ENCODE measurements at places on chromosomes 1 and 21.

GRCh38 chr1:209883341-209883971 lies 54.6 kb upstream of the SYT14 start:
- DNase-seq: no peak

GRCh38 chr1:30012455-30013440 lies 710.6 kb downstream of the MATN1 start:
- DNase-seq: no peak

- no peak for DNase-seq
Observed at GRCh38 chr1:201072149-201072548, 40.1 kb downstream of the CACNA1S start.

- no peak for DNase-seq
Observed at GRCh38 chr1:45827256-45827655, 23.8 kb downstream of the MAST2 start.

GRCh38 chr1:185533596-185533995 lies 200.6 kb upstream of the HMCN1 start:
- DNase-seq: no peak

DNA sequence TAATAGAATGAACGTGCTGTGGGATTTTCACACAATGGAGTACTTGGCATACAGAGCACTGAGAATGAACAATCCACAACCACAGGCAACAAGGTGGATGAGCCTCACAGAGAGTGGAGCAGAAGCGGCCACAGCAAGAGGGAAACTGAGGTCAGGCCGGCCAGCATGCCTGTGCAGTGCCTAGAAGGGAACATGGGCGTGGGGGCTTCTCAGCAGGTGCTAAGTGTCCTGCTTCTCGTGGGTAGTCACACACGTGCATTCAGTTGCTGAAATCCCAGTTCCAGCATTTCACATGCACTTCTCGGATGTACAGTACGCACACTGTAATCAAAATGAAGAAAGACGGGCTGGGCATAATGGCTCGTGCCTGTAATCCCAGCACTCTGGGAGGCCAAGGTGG lies 33.1 kb downstream of the WDR4 start:
- DNase-seq: peak; percentile 18

- peak; percentile 44 for DNase-seq
Observed at GRCh38 chr1:156291226-156292061, 4.0 kb downstream of the GLMP start.

GRCh38 chr1:245822996-245823395 lies 668.2 kb downstream of the KIF26B start:
- DNase-seq: no peak

GRCh38 chr1:40977716-40978115 lies 1.8 kb upstream of the CTPS1 start:
- no peak for DNase-seq

DNA sequence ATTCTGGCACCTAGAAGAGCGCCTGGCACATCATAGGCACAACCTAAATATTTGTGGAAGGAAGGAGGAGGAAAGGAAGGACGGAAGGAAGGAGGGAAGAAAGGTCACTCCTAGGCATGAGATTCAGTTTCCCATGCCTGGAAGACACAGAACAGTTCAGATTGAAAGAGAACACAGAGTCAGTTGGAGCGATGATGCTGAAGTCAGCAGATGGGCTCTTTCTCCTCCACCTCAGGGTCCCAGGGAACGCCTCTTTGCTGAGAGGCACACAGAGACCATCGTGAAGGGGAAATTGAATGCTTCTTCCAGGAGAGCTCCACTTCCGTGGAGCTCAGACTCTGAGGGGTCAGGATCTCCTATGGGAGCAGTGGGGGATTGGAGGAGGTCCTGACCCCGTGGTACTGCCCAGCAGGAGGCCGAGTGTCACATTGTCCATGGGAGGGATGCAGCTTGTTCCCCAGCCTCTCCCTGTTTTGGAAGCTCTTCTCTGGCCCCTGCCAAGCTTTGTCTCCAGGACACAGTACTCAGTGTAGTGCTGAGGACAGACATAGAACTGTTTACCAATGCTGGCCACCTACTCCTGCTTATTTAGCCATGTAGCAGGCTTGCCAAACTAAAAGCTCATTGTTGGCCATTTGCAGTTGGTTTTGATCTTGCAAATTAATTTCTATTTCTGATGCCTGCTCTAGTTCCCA lies 2.4 kb downstream of the MYBPHL start:
- DNase-seq: no peak

DNA sequence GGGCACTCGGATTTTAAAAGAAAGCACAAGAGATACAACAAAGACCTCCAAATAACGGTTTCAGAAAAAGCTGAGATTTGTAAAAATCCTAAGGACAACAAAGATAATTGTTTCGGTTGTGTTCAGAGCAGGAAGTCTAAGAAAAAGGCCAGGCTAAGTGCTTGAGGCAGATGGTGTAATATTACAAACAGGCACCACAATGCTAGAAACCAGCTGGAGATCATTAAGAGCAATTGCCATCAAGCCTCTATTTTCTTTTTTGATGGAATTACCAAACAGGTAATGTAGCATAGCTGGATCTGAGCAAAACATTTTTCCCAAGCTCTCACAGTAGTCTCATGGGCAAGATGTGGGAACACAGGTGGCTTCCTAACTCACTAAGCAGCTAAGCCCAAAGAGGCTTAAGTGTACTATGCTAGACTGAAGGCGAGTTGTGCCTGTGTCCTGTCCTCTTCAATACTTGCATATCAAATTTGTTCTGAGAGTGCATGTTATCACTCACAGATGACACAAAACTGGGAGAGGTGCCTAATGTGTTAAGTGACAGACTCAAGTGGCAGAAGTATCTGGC lies 161.6 kb downstream of the GLUL start:
- no peak for DNase-seq

GRCh38 chr1:227489572-227489971 lies 73.8 kb upstream of the ZNF678 start:
- no peak for DNase-seq

DNA sequence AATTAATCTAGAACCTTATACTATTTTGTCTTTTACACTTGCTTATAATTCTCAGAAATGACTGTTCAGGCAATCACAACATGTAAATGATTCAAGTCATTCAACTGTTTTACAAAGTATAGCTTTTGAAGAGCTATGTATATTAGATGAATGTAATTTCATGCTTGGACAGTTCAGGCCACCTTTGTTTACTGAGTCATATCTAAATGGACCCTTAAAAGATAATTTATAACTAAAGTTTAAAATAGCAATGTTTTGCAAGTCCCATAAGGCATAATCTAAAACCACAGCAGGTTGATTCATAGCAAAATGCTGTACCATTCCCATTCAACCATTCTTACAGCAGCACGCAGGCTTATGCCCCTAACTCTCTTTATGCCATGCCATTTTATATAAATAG lies 64.8 kb downstream of the PIK3R3 start:
- DNase-seq: no peak

DNA sequence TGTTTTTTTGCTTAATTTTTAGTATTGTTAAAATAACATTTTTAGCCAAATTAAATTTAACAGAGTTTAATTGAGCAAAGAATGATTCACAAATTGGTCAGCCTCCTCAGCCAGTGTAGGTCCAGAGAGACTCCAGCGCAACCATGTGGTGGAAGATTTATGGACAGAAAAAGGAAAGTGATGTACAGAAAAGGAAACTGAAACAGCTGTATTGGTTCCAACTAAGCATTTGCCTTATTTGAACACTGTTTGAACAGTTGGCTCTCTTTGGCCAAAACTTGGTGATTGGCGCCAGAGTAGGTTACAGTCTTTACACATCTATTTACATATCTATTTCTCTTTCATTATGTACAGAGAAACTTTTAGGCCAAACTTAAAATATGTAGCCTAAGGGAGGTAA lies 19.4 kb downstream of the RPS6KC1 start:
- no peak for DNase-seq

DNA sequence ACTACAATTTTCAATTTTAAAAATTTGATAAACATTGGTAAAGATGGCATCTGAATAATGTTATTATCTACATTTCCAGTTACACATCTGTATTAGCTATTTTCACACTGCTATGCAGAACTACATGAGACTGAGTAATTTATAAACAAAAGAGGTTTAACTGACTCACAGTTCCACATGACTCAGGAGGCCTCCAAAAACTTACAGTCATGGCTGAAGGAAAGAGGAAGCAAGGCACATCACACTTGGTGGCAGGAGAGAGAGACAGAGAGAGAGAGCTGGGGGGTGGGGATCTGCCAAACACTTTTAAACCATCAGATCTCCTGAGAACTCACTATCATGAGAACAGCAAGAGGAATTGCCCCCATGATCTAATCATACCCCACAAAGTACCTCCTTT lies 850.0 kb downstream of the LTN1 start:
- DNase-seq: no peak

GRCh38 chr1:234253732-234254131 lies 119.5 kb upstream of the COA6 start:
- no peak for DNase-seq

DNA sequence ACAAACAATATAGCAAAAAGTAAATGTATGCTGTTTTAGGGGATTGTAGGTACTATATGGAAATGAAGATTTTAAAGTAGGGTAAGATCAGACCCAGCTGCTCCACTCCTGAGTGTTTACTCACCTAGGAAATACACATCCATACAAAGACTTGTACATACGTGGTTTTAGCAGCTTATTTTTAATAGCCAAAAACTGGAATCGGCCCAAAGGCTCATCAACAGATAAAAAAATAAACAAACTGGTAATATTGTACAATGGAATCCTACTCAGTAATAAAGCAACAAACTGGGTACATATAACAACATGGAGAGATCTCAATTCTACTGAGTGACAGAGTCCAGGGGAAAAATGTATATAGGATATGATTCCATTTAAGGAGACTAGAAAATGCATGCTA lies 179.2 kb upstream of the TMEM51 start:
- no peak for DNase-seq

DNA sequence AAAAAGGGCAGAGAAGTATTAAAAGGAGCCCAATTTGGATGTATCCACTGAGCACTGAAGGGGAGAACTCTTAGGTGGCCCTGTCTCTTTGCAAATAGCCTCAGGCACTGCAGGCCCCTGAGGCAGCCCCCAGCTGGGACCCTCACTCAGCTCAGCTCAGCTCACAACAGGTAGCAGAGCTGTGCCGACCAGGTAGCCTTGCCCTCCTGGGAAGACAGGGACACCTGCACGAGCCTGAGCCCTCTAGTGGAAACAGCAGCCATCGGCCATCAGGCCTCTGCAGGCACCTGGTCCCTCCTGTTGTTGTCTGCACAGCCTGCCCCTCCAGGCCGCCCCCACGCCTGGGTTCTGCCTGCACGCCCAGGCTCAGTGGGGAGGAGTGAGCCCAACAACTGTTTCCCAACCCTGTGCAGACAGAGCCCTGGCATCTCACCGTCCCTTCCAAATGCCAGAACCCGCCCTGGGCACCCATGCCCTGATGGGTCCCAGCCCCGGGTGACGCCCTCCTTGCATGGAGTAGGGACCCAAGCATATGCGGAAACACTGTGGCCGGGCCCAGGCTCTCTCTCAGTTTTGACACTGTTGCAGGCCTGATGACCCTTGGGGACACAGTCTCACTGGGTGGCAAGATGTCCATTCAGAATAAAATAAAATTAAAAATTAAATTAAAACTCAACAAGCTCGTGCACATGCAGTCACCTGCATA lies 60.0 kb upstream of the AJAP1 start:
- DNase-seq: no peak

GRCh38 chr1:24003331-24003972 lies 23.3 kb upstream of the SRSF10 start:
- DNase-seq: no peak

DNA sequence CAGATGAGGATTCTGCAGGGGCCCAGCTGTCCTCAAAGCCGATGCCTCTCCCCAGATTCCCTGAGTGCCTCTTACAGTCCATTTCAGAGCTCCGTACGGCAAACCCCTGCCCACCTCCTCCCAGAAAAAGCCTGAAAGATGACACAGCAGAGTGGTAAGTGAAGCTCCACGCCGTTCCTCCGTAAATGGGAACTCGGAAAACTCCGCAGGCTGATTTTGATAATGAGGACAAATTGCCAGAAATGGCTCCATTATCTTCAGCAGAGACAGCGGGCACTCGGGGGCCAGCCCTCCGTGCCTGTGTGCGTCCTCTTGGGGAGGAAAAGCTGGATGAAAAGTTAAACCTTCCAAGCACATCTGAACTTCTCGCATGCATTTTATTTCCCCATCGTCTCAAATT lies 81.1 kb downstream of the NPHP4 start:
- DNase-seq: no peak

DNA sequence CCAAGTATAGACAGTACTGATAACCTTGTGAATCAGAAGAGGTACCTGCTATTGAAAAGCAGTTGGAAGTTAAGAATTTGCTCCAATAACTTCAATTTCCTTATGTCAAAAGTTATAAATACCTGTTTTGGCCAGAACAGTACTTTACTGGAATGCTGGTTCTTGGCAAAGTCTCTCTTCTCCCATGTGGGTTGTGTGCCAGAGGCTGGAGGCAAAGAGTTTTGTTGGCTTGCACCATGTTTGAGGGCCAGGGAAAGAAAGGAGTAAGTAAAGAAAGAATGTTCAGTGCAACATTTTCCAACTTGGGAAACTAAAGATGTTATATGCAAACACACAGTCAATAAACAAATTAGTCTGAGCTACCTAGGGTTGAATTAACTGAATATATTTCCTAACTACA lies 67.0 kb upstream of the DYNLT5 start:
- DNase-seq: no peak

GRCh38 chr1:40381268-40382107 lies 8.0 kb downstream of the SMAP2 start:
- DNase-seq: no peak

DNA sequence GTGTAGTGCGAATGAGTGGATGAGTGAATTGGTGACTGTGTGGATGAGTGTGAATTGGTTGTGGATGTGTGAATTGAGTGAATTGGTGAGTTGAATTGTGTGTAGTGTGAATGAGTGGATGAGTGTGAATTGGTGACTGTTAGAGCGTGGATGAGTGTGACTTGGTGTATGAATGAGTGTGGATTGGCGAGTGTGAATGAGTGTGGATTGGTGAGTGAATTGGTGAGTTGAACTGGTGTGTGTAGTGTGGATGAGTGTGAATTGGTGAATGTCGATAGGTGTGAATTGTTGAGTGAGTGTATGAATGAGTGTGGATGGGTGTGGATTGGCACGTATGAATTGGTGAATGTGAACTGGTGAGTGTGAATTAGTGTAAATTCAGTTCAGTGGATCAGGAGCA lies 7.7 kb downstream of the AURKAIP1 start:
- no peak for DNase-seq

- no peak for DNase-seq
Observed at GRCh38 chr1:17204546-17205440, at the start of gene PADI1. TSS of gene PADI1 (plus strand) at chr1:17205128. CDS start at chr1:17205218, 90 bp downstream.

- DNase-seq: no peak
Observed at GRCh38 chr1:207811319-207811718, 59.5 kb downstream of the CD46 start.

GRCh38 chr1:184162281-184162680 lies 110.8 kb downstream of the TSEN15 start:
- no peak for DNase-seq

DNA sequence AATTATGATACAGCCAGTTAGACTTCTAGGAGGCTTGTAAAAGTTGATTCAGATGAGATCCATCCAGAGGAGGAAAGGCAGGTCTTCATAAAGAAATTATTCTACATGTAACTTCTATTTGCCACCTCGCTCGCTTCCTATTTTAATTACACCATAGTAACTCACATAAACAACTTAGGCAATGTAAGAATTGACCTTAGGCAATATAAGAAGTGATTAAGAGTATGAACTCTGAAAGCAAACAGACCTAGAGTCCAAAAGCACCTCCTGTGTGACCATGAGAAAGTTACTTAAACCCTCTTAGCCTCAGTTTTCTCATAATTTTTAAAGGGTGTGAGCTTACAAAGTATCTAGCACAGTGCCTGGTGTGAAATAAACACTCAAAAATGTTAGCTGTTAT lies 192.7 kb upstream of the NFIA start:
- no peak for DNase-seq
